ENCODE measurements at places on chromosomes 12 and 14.
A peak's percentile ranks its signal among the peaks of the same experiment; 100 is the strongest.

DNA sequence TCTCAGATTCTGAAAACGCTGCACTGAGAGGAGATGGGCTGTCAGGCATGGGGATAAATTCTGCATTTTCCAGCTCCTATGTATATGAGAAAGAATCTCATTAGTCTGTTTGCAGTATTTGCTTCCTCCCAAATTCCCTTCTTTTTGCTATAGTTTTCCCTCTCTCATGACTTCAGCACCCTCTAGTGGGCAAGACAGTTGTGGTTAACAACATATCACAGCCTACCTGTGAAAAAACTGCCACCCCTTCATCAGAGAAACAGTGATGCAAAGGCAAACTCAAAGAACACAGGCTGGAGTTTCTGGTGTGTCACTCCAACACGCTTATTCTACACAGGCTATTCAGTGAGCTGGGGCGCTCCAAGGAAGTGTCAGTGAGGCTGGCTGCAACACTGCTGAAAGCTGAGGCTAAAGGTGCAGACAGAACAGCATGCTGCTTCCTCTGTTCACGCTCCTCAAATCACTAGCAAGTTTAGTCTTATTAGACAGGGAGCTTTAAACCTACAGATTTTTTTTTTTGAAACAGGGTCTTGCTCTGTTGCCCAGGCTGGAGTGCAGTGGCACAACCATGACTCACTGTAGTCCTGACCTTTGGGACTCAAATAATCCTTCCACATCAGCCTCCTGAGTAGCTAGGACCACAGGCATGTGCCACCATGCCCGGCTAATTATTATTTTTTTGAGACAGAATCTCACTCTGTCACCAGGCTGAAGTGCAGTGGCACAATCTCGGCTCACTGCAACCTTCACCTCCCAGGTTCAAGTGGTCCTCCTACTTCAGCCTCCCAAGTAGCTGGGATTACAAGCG is 19.3 kb downstream of the ZC2HC1C start:
- DNase-seq = peak; percentile 33

- no peak for DNase-seq
These were observed 1.0 kb downstream of the KLHL33 start for GRCh38 chr14:20434701-20435581.

DNA sequence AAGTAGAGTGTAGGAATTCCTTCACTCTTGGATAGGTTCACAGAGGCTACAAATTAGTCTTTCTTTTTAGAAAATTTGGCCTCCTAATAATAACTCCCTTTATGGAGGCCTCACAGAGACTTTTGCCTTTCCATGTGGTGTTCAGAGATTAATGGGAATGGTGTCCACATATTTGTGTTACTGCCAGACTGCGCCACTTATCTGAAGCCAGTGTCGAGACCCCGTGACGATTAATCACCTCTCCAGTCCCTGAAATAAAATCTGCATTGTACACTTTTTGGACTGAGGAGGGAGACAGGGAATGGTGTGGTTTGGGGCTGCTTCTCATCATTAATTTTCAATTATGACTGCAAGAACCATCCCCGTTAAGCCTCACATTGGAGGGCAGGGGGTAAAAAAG is 980.5 kb downstream of the FLRT2 start:
- DNase-seq = no peak

GRCh38 chr14:69600304-69600891 is 11.0 kb upstream of the SUSD6 start:
- no peak for DNase-seq

DNA sequence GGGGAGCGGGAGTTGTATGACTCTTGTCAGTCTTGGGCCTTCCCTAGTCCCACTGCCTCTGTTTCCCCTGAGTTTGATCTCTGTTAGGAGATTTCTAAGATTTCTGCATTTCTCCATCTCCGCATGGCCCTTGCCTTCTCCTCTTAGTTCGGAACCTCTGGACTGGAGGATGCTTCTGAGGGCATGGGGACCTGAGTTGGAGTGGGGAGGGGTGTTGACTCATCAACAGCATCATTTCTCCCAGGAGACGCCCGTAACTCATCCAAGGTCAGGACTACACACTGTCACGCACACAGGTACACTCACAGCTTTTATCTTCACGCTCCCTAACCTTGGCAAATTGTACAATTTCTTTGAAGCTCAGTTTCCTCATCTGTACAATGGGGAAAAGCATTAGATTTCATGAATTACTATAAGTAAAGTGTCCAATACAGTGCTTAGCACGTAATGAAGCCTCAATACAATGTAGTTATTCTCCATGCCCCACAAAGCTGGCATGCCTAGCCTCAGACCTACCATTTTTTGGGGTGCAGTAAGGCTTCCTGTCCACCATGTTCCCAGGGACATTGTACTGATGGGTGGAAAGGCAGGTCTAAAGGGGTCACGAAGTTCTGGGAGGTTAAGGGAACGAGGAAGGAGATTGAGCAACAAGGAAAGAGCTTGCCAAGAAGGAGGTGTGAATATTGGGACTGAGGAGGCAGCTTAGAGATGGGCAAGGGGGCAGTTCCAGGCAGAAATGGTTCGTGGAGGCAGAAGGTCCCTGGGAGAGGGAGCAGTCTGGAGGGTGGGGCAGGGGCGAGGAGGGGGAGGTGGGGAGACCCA is 600 bp upstream of the LAG3 start:
- DNase-seq = no peak

DNA sequence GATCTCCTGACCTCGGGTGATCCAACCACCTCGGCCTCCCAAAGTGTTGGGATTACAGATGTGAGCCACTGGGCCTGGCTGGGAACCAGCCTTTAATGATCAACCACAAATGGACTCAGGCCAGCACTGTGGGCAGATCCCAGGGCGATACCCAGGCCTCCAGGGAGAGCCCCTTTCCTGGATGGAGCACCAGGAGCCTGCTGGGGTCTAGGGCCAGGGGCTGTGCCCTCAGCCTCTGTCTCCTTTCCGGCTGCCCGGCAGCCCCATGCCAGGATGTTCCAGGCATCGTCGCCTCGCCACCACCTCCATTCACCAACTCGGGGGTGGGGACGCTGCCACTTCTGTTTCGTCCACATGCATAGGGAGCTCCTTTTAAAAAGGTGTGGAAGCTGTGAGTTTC is 2.3 kb downstream of the ADGRD1 start:
- no peak for DNase-seq

DNA sequence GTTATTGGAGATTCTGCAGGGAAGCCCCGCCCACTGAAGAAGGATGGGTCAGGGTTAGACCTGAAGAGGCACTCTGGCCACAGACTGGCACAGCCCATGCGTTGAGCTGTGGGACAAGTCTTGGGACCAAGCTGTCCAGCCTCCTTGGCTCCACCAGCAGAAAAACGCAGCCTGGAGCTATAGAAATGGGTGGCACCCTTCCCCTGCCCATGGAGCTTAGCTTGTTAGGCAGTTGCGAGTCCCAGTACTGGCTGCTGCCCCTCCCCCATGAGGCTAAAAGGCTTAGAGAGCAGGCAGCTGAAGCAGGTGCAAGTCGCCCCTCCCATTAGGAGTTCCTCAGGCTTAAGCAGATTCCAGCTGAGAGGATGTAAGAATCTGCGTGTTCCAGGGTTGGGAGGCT is 1124.0 kb upstream of the TMEM132C start:
- peak; percentile 26 for DNase-seq

DNA sequence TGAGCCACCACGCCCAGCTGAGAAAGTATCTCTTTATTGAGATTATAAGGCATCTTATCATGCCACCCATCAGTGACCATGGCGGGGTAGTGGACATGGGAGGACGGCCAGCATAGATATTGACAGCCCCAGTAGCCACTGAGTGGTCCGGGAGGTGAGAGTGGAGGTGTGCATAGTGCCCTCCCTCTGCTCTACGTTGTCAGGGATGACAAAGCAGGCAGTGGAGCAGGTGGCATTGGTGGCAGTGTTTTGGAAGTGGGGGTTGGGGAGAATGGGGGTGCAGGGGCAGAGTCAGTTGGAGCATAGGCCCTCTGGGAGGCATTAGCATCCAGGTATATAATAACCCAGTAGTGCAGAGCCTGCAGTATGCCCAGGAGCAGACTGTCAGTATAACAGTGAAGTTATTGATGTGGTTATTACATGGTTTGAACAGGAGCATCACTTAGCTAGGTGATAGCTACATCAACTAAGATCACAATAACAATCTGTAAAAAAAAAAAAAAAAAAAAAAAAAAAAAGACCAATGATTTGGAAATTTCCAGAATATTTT is 41.1 kb downstream of the GNG2 start:
- no peak for DNase-seq

GRCh38 chr14:94112513-94113063 is 2.1 kb downstream of the IFI27 start:
- no peak for DNase-seq

DNA sequence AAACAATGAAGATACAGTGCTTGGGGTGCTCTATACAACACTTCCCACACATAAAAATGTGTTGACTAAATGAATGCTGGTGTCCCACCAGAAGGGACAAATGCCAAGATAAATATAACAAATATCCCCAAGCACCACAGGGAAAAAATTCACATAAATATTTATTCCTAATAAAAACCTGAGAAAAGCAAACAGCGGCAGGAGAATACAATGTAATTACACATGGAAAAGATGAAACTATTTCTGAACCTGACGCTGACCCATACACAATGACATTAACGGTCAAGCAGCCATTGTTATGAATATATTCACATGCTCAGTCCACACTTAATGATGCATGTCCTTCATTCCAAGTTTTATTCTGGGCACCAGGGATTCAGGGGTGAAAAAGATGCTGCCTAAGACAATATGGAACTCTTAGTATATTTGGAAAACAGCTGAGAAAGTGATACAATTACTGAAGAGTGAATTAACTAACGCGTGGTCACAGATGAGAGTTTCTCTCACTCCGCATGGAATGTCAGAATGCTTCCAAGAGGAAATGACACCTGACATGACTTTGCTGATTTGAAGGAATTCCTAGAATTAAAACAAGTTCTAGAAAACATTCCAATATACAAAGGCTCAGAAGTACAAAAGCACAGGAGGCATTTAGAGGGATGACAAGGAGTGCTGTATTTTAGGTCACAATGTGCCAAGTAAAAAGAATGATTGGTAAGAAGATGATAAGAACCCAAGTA is 27.9 kb upstream of the PTPRR start:
- no peak for DNase-seq

- DNase-seq = no peak
These were observed 317.3 kb upstream of the GARIN6 start for GRCh38 chr12:99330216-99330615.

- no peak for DNase-seq
These were observed 205.7 kb downstream of the ITPR2 start for GRCh38 chr12:26627335-26627734.

- DNase-seq = no peak
These were observed 2.9 kb downstream of the CDKN1B start for GRCh38 chr12:12720052-12720451.

DNA sequence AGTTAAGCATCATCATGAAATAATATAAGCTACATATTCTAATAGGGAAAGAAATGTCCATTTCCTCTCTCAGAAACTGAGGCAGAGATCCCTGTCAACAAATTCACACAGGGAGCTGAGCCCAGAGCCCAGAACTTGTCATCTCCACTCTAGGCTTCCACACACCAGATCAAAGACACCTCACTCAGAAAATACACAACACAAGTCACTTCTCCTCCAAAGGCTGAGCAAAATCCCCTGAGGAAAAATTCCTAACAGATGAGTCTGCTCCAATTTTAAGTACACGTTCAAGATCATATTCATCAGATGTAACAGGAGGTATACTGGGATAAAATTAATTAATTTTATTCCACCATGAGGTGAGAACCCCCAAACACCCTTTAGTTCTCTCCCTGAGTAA is 227.3 kb downstream of the DPF3 start:
- no peak for DNase-seq

DNA sequence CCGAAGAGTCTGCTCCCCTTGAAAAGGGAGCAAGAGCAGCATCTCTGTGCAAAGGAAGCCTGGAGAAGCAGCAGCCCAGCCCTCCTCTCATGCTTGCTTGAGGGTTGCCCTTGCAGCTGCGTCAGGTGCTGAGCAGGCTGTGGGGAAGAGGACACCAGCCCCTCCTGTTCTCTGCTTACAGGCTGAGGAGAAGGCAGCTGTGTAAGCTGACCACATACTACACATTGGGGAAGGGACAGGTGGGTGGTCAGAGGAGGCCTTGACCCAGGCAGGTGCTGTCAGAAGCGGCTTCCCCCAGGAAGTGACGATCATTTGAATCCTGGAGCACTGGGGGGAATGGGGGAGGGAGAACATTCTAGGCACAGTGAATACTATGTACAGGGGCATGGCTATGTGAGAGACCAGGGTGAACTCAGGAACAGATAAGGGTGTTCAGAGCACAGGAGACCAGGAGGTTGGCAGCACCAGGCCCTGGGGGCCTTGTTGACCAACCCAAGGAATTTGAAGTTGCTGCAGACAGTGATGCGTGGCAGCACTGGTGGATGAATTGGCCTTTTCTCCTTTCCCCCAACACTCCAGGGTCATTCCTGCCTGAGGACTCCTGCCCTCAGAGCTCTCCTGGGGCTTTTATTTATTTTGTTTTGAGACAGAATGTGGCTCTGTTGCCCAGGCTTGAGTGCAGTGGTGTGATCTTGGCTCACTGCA is 2.7 kb upstream of the KLC1 start:
- no peak for DNase-seq

DNA sequence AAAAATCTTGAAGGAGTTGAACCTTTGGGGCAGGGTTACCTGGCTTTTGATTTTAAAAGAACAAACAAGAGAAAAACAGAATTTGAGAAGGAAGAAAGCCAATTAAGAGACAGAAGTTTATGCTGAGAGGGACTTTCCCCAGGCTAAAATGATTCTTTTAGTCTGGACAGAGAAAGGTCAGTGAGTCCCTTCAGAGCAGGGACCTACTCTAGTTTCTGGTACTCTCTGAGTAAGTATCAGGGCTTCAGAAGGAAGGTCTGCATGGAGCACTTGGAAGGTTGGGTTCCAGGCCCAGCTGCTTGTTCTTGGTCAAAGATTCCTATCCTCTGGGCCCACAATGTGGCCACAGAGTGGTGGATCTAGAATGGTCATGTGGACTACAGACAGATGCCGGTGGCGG is 59.6 kb downstream of the KLRG1 start:
- no peak for DNase-seq

DNA sequence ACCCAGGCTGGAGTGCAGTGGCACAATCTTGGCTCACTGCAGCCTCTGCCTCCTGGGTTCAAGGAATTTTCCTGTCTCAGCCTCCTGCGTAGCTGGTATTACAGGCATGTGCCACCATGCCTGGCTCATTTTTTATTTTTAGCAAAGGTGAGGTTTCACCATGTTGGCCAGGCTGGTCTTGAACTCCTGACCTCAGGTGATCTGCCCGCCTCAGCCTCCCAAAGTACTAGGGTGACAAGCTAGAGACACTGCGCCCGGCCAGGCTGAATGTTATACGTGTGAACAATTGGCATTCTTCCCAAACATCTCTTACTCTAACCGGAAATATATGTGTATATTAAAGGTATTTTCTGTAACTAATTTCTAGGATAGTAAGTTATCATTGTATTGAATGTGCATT is 13.2 kb upstream of the LIMA1 start:
- DNase-seq = no peak

Data from neuronal stem cell (in vitro differentiated cells).